WTC11 (cell line): ENCODE measurements at places on chromosomes 4 and X. TPM values are rescaled to one million over a fixed set of nuclear protein-coding genes. Genes with fewer than 3 reads are reported as not detected.

DNA sequence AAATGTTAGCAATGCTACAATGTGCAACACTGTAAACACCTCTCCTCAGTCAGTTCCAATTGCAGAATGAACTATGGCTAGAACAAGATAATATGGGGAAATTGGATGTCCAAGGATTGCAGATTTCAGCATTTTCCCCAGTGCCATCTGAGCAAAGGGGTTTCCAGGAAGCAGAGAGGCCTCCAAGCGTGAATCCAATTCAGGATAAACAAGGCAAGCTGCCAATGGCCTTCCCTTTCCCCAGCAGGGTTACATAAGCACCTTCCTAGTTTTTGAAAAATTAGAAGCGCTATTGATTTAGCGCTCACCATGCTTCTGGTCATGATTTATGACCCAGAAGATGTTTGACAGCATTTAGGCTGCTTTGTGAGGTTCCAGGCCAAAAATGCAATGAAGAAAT, 223.0 kb upstream of the GATB start:
- DNase-seq, result no peak

The SLC10A6 gene
- total RNA-seq, result not detected in 3 replicates

DNA sequence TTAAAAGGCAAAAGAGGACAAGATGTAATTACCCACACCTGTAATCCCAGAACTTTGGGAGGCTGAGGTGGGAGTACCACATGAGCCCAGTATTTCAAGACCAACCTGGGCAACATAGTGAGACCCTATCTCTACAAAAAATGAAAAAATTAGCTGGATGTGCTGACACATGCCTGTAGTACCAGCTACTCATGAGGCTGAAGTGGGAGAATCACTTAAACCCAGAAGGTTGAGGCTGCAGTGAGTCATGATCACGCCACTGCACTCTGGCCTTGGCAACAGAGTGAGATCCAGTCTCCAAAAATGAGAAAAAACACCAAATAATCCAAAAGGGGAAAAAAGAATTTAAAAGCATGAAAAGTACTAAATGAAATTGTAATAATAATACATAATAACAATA, 30.8 kb downstream of the NR0B1 start:
- DNase-seq, result no peak

The FANCB gene
- total RNA-seq, result 12.3 to 13.2 TPM (median 13.2 TPM) in 3 replicates

GRCh38 chrX:40109288-40110008, 11.7 kb upstream of the BCOR start:
- peak; percentile 58 for DNase-seq

GRCh38 chrX:50952406-50952805, 41.9 kb downstream of the BMP15 start:
- no peak for DNase-seq

GRCh38 chrX:10512741-10513140, 107.6 kb downstream of the MID1 start:
- no peak for DNase-seq

- DNase-seq, result no peak
Observed at GRCh38 chr4:80918004-80918403, 112.5 kb upstream of the BMP3 start.
